Jurkat, Clone E6-1 (cell line): ENCODE measurements at places on chromosomes 6 and 20.

- DNase-seq: no peak
Observed at GRCh38 chr6:15265787-15266186, 19.9 kb downstream of the JARID2 start.

GRCh38 chr20:47850146-47850545, 64.9 kb upstream of the SULF2 start:
- no peak for DNase-seq

GRCh38 chr20:47181056-47181862, 175.2 kb downstream of the ZMYND8 start:
- peak; percentile 25 for DNase-seq

- DNase-seq: no peak
Observed at GRCh38 chr6:156686301-156686994, 90.7 kb upstream of the ARID1B start.

- DNase-seq: no peak
Observed at GRCh38 chr6:154791556-154792317, 58.5 kb downstream of the SCAF8 start.

DNA sequence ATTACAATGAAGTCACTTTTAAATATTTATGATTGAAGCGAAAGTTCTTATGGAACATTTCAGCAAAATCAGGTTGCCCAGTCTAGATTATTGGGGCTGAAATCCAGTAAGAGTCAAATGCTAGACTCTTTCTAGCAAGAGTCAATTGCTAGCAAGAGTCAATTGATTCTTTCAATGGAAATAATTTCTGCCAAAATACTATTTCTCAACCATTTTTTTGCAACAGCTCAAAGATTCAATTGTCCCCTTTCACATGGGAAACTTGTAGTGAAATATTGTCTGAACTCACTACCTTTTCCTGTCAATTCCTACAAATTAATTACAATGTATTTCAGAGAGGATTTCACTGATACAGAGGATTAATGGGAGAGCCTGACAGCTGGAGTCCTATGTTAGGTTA, 78.3 kb downstream of the MAP7 start:
- no peak for DNase-seq

DNA sequence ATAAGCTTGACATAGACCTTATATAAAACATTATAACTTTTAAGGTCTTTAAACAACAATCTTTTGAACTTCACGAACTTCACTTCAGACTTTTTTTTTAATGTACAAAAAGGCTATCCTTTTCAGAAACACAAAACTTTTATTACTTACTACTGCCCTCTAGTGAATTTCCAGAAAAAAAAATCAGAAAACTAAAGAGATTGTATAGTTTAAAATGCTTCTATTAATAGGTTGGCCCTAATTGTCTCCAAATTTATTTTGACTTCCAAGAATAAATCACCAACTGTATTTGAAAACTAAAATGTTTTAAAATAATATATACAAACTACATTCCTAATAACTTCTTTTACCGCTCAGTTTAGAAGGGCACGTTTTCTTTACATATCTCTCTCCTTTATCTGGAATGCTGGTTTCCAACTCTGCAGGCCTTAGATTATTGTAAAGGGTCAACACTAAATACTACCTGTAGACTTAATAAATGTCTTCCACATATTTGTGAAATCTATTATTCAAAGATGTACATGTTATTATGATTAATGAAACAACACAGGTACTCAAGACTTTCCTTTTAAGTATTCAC, 66.8 kb downstream of the LMBRD1 start:
- no peak for DNase-seq

- no peak for DNase-seq
Observed at GRCh38 chr6:131250122-131250521, 114.9 kb downstream of the AKAP7 start.

DNA sequence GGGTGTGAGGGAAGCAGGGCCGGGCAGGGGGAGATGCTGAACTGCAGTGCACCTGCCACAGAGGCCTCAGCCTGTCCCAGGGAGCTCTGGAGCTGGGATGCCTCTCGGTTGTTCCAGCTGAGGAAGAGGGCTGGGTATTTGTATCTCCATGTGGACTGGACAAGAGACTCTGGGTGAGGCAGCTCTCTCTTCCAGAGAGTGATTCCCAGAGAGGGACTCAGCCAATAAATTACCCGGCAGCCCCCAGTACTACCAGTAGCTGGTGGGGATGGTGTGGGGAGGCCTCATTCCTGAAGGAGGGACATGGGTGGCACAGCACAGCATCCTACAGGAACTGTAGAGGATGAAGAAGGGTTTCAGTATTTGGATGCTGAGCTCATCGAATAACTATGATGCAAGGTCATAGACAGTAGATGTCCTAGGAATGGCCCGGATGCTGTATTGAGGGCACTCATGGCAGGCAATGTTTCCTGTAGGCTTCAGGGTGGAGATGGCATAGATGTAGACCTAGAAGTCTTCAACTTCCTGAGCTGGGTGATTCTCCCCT, 1.4 kb downstream of the FGD2 start:
- no peak for DNase-seq

GRCh38 chr20:57732226-57732625, 22.4 kb upstream of the PMEPA1 start:
- no peak for DNase-seq

- no peak for DNase-seq
Observed at GRCh38 chr6:91291071-91291470, 704.2 kb upstream of the MAP3K7 start.

DNA sequence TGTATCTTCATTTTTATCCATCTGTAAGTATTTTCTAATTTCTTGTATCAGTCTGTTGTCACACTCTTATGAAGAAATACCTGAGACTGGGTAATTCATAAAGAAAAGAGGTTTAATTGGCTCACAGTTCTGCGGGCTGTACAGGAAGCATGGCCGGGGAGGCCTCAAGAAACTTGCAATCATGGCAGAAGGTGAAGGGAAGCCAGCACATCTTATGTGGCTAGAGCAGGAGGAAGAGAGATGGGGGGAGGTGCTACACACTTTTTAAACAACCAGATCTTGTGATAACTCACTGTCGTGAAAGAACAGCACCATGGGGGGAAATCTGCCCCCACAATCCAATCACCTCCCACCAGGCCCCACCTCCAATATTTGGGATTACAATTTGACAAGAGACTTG, 10.9 kb upstream of the BCKDHB start:
- DNase-seq: peak; percentile 71

- no peak for DNase-seq
Observed at GRCh38 chr20:54650052-54650719, 174.8 kb downstream of the DOK5 start.

- no peak for DNase-seq
Observed at GRCh38 chr20:48483334-48484066, 344.3 kb downstream of the PREX1 start.

DNA sequence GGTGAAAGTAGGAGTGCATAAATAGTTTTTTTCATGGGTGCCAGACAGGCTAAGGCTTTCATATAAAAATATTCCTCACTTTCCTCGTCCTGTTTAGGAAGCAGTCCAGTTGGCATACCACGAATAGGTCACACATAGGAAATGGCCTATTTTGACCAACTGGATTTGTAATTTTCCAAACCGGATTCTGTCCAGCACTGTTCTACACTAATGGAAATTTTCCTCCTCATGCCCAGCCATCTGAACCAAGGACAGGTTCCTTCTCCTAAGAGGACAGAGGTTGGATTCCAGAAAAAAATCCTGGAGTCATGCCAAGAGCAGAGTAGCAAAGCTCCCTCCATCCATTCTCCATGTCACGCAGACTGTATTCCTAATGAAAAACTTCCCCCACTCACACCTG, 43.1 kb downstream of the PANK2 start:
- DNase-seq: no peak

DNA sequence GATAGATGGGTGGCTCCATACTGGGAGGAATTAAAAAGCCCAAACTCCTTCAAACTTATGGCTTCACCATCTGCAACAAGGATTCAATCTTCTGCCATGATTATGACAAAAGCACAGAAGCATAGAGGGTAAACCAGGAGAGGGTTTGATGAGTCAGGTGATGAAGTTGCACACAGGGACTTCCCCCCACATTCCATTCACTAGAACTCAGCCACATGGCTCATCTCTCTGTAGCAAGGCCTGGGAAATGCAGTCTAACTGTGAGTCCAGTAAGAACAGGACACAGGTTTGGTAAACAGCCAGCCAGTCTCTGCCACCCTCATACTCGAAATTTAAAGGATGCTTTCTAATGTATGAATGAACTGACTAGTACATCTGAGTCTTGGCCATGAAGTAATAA, 142.9 kb downstream of the HIVEP2 start:
- no peak for DNase-seq

GRCh38 chr6:154738551-154738961, 5.3 kb downstream of the SCAF8 start:
- DNase-seq: no peak

- no peak for DNase-seq
Observed at GRCh38 chr20:11380283-11380682, 537.4 kb upstream of the BTBD3 start.

DNA sequence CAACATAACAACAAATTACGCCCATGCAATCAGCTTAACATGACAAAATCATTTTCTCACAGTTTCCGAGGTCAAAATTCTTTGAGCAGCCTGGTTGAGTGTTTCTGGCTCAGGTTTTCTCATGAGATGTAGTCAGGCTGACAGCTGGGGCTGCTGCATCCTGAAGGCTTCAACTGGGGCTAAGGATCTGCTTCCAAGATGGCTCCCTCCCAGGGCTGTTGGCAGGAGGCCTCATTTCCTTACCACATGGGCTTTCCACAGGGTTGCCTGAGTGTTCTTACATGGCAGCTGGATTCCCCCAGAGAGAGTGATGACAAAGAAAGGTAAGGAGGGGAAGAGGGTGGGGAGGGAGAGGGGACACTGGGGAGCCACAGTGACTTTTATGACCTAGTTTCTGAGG, 63.1 kb upstream of the NNAT start:
- DNase-seq: no peak

DNA sequence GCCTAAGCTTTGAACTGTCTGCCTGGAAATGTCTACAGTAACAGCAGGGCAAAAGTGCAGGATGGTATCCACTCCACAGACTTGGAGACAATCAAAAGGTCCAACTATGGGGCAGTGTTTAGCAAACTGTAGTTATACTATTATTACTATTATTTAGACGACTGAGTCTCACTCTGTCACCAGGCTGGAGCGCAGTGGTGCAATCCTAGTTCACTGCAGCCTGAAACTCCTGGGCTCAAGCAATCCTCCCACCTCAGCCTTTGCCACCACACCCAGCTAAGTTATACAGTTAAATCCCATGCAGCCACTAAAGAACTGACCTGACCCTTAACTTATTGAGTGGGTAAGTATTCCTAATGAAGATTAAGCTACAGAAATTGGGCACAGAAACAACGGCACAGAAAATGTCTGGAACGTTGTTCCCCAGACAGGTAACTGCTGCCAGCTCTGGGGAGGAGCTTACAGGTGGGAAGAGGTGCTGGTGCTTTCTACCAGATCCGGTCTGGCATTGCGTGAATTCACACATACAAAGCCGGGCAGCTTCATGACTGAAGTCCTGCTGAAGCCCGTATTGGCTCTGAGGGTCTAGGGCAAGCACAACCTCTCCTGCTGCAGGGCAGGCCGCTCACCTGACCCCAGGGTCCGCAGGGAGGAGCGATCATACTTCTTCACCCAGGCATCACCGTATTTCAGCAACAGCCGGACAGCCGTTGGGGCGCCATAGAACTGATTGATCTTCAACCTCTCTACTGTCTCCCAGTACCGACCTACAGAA, 27.0 kb upstream of the APMAP start:
- DNase-seq: no peak

GRCh38 chr6:107304421-107305025, 154.8 kb downstream of the PDSS2 start:
- no peak for DNase-seq

GRCh38 chr20:59662856-59663512, 58.6 kb downstream of the PHACTR3 start:
- no peak for DNase-seq

DNA sequence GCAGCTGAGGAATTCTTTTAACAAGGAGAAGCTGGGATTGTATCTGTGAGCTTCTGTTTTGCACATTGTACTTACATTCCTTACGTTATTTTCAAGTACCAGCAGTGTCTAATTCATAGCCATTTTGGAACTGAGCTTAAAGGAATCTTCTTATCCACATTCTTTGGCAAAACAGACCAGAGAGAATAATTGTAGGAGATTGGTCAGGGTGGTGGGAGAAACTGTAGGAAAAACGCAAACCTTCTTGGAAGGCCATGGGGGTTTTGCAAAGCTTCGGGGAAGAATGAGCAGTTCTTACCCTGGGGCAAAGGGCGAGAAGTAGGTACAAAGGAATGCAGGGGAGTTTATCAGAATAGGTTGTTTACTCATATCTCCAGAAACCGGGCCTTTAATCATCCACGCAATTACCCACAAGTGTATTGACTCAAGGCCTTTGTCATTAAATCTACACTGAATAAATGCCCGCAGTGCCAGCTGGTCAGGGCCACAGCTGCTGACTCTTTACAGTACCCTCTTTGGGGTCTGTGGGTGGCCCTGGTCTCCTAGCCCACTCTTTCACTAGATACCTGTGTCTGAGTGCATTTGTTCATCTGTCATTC, 39.6 kb upstream of the SPTLC3 start:
- DNase-seq: no peak
